ENCODE measurements at places on chromosomes 2 and 18.

GRCh38 chr2:172985139-172985892, 90.3 kb upstream of the MAP3K20 start:
- DNase-seq, result no peak

- DNase-seq, result no peak
Measured at GRCh38 chr2:31038385-31038784, 99.9 kb downstream of the GALNT14 start.

GRCh38 chr2:99692785-99693184, 203.0 kb upstream of the REV1 start:
- DNase-seq, result no peak

GRCh38 chr2:170013802-170014551, 164.0 kb upstream of the MYO3B start:
- DNase-seq, result no peak

GRCh38 chr2:230356084-230356483, 29.1 kb downstream of the SP140L start:
- no peak for DNase-seq

DNA sequence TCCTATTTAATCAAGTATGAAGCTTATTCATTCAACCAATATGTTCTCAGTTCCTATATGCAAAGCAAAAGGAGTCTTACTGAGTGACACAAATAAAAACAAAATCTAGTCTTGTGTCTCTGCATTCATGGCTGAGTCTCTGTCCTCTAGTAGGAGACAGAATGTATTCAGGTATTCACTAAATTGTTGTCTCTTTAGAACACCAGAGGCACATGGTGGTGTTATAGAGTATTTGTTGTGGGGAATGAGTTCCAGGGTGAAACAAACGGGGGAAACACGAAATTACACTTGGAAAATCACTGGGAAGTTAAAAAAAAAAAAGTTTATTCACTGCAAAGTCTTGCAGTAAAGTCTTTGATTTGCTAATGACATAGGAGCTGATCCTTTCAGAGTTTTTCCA, 131.7 kb upstream of the FSHR start:
- DNase-seq, result no peak

DNA sequence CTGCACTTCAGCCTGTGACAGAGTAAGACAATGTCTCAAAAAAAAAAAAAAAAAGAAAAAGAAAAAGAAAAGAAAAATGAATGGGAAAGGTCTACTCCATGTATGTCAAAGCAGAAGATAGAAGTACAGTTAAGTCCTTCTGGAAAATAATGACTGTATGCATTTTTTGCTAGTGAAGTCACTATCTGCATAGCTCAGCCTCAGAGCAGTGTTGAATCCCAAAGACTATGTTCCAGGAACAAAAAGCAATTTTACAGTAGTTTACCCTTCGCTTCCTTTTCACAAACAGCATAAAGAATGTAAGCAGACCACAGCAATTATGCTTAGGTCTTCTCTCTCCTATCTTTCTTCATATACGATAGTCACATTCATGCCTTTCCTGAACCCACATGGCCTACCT, 497.4 kb downstream of the CMPK2 start:
- DNase-seq, result no peak

GRCh38 chr2:3488061-3488531, 31.2 kb downstream of the ADI1 start:
- no peak for DNase-seq

DNA sequence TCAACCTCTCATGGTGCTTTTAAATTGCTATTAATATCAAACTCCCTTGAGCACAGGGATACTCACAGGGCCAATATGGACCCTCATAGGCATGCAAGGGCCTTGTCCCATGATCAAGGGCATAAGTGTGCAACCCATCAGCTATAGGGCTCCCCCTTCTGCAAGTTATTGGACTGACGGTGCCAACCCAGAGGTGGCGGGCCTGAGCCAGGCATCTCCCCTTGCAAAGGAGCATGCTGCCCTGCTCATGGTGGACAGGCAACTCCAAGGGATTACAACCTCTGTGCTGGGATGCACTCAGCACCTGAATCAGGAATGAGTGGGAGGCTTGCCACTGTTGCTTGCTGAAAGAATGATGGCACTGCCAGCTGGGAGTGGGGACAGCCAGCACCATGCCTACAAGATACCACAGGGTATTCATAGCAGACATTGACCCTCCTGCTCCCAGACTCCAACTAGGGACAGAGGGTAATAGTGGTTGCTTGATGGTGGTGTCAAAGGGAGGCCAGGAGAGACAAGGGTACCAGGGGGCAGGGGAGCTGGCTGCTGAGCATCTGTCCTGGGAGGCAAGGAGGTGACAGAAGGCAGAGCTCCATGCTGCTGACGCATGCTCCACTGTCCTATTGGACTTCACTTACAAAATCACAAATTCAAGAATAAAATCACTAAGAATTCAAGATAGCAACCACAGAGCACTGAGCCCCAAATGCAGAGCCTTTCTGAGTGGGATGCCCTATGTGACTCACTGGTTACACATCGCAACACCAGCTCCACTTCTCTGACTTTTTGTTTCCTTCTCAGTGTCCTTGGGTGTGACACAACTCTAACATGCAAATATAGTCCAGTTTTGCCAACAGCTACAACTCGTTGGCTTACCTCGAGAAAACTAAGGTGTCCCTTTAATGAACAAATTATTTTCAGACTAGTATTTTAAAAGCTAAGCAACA, 157.1 kb upstream of the CCDC150 start:
- peak; percentile 6 for DNase-seq

- DNase-seq, result no peak
Measured at GRCh38 chr2:234676783-234677450, 180.0 kb upstream of the ARL4C start.

DNA sequence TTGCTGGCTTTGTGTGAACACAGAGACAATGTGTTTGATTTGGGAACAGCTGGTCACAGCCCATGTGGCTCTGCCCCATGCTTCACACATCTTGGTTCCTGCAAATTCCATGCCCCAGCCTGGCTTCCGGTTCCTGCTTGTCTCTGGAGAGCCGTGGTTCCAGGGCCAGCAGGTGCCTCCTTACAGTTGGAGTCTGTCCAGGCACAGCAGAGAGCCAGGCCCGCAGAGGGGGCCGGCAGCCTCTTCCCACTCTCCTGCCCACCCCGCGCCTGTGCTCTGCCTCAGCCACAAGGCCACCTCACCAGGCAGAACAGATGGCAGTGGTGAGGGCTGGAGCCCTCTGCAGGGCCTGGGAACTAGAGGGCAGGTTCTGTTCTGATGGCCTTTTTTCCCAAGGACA, 81.5 kb downstream of the LDLRAD4 start:
- DNase-seq, result no peak

GRCh38 chr2:197803033-197803444, 1.4 kb upstream of the PLCL1 start:
- DNase-seq, result no peak

DNA sequence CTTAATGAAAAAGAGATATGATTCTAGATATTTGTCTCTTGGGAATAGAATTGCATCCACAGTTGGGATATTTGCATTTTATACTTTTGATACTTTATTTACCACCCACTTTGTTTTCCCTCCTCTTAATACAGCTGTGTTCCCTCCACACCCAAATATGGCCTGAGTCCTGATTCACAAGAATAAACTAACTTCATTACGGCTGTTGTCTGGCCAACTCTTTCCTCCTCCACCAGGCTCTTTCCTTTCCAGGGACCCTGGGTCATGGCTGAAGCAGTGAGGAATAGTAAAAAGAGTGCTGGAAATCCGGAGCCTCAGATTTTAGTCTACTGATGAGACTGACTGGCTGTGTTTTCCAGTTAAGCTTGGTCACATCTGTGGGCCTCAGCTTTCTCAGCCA, 48.4 kb upstream of the STAM2 start:
- DNase-seq, result no peak

- DNase-seq, result no peak
Measured at GRCh38 chr2:176453784-176454183, 184.5 kb downstream of the MTX2 start.

DNA sequence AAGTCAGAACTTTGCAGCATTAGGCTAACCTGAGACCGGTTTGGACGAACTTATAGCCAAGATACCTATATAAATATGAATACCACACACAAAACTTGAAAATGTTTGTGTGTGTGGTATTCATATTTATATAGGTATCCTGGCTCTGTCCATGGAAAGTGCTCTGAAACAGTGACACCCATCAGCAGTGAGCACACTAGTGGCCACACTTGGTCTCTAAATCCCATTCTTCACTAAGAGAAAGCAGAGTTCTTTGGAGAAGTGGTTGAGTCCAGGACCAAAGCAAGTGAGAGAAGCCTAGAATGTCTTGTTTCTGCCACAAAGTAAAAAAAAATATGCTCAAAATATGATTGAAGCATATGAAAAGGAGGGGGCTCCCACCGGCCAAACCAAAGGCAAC, 146.5 kb downstream of the TWIST2 start:
- no peak for DNase-seq

DNA sequence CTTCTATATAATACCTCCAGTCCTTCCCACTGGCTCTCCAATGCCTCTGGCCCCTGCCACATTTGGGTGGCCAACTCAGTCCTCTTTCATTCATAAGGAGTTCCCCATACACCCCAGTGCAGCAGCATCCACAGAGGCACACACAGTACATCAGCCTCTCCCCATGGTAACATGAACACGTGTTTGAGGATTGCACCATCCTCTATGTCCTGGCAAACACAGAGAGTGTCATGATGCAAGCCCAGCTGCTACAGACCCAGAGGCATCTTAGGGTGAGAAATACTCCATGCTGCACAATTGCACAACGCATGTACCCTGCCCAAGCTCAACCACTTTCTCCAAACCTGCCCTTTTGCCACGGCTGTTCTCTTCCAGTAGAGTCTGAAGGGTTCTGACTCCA, 11.5 kb downstream of the IGFBP5 start:
- no peak for DNase-seq

Measured in stimulated activated CD8-positive, alpha-beta memory T cell treated with anti-CD3 and anti-CD28 coated beads, Interleukin-15, amount 100 ng/mL, for 48 hours (primary cell).